Brain pericyte (primary cell): ENCODE measurements at places on chromosomes 4 and X.
A peak's percentile ranks its signal among the peaks of the same experiment; 100 is the strongest.

DNA sequence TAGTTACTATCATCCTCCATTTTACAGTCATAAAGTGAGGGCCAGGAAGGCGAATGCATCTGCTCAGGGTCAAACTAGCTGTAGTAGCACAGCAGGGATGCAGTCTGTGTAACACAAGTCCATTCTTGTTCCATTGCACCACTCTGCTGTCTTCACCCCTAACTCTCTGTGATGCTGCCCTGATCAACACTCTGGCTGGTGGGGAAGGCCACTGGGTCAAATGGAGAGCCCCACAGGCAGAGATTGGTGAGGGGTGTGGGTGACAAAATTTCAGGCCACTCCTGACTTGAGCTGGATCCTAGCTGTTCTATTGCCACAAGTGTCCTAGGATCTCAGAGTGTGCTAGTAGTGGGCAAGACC is 136.5 kb downstream of the PJA1 start:
- DNase-seq = no peak

DNA sequence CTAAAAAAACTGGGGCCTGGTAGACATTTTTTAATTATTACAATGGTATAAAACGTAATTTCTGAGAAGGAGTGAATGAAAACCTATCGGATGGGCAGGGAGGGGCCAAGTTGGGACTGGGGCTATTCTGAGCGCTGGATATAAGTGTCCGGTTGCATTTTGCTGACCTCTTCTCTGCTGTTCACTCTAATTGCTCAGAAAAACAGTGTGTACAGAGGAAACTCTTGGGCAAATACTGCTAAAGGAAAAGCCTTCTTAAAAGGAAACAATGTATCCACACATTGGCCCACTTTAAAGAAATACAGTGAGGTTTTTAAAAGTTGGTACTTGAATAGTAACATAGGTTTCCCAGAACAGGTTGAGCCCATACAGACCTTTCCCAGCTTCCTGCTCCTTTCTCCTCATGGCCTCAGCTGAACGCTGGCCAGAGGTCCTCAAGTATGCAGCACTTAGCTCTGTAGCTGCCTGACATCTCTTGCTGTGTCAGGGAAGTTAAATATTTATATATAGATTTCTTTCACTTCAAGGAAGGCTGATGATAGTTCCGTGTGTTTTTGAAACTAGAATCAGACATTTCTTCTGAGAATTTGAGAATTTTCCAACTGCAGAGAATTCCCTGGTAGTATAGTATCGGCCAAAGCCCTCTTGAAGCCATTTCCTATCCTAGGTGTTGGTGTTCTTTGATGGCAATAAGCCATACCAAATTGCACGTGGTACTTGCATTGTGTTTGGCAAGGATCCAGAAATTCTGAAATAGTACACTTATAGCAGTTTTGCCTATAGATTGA is 97.1 kb upstream of the SLC4A4 start:
- peak; percentile 13 for DNase-seq

- DNase-seq = no peak
Measured at GRCh38 chr4:138487230-138487629, 245.1 kb upstream of the SLC7A11 start.

DNA sequence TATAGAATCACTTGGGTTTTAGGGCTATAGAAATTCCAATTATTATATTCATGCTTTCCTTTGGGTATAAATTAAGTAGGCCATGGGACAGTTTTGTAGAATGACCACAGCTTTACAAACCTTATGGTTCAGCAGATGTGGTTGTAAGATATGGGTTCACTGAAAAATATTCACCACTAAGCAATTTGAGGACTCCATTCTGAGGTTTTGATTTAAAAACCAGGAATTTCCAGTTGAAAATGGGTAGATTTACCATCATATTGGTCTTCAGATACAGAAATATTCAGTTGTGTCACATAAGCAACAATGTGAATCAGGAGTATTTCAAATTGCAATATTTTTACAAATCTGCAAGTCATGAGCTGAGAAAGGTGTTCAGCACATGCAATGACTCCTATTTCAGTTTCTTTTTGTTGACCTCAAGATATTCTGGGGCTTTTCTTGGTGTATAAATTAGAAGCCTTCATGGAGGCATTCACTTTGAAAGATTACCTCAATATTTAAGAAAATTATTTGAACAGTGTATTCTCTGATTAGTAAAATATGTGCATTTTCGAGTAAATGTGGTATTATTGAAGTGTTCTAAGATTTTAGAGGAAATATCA is 218.4 kb upstream of the HCCS start:
- no peak for DNase-seq

DNA sequence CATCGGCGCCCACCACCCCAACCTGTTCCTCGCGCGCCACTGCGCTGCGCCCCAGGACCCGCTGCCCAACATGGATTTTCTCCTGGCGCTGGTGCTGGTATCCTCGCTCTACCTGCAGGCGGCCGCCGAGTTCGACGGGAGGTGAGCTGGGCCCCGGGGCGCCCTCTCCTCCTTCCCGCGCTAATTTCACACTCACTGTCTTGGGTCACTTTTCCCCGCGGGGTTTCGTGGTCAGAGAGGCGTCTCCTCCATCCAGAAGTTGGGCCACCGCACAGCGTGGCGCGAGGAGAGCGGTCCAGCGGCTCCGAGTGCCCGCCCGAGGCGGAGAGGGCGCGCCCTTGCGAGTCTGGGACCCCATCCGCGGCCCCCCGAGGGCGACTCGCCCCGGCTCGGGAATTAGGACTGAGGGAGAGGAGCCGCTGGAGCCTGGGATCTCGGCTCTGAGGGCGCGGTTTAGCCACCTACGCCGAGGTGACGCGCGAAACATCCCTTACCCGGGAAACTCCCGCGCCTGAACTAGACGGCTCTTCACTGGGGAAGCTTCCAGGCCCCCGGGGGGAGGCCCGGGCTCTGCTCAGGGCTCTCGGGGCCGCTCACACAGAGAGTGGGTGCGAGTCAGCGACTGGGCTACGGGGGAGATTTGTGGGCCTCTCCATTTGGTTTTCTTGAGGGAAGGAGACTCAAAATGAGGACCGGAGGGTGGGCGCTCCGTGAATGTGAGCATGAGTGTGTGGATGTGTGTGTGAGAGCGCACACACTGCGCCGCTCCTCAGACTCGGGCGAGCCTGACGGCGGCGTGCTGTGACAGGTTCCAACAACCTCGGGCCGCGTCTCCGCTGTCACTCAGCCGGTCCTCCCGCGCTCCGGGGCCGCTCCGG is 551 bp downstream of the NPNT start:
- no peak for DNase-seq

- no peak for DNase-seq
Measured at GRCh38 chr4:109298279-109299010, 4.0 kb downstream of the COL25A1 start.
